Bronchus fibroblast of lung (primary cell): ENCODE measurements at places on chromosomes 2 and 18. TPM values are rescaled to one million over a fixed set of nuclear protein-coding genes. Genes with fewer than 3 reads are reported as not detected.

ST6GAL2 gene
- total RNA-seq = under 0.01 TPM in 2 replicates

MBP gene
- total RNA-seq = 3.2 and 3.4 TPM in 2 replicates

NOSTRIN gene
- total RNA-seq = under 0.01 TPM in 1 of 2 replicates, not detected in the other

HAAO gene
- total RNA-seq = 3.9 and 4.2 TPM in 2 replicates
